NCI-H187 (cell line): ENCODE measurements at places on chromosomes 13 and 19.

- no peak for DNase-seq
Measured at GRCh38 chr13:111857846-111858560, 208.9 kb upstream of the SOX1 start.

- DNase-seq: no peak
Measured at GRCh38 chr13:20360041-20360491, 127.9 kb upstream of the GJB6 start.

- DNase-seq: no peak
Measured at GRCh38 chr19:41811036-41811435, 14.6 kb downstream of the CEACAM3 start.

DNA sequence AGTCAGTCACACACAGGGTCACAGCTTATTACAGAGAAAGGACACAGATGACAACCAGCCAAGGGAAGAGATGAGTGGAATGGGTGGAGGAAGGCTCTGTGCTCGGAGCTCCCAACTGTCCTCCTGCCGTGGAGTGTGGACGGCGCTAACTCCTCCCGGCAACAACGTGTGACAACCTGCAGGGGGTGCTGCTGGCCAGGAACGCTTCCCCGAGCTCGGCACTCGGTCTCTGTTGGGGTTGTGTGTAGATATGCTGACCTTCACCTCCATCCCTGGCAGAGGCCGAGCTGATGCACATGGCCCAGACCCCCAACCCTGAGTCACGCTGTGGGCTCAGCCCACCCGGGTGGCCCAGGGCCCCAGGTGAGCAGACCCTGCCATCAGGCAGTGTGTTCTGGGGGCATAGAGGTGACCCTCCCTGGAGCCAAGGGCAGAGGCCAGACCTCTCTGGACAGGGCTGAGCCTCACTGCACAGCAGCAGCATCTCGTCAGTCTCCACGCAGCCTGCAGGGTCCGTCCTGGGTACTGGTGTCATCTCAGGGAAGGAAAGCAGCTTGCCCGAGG, 14.1 kb downstream of the ZNF444 start:
- DNase-seq: no peak

GRCh38 chr13:109734002-109734785, 52.2 kb downstream of the IRS2 start:
- DNase-seq: no peak

DNA sequence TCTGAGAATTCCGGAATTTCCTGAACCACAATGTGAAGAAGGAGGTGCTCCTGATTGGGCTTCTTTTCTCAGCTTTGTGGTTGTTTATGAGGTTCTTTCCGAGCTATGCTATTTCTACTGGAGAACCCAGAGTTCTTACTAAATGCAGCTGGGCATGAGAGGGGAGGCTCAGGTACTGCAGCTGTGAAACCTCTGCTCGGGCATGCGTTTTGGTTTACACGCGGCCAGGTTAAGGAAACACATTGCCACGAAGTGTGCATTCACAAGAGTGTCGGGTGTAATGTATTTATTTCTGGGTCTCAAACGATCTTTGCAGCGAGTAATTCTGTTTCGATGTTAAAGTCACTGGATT, 661 bp upstream of the MIR17HG start:
- DNase-seq: no peak
